ENCODE measurements at places on chromosomes 13 and 19.

DNA sequence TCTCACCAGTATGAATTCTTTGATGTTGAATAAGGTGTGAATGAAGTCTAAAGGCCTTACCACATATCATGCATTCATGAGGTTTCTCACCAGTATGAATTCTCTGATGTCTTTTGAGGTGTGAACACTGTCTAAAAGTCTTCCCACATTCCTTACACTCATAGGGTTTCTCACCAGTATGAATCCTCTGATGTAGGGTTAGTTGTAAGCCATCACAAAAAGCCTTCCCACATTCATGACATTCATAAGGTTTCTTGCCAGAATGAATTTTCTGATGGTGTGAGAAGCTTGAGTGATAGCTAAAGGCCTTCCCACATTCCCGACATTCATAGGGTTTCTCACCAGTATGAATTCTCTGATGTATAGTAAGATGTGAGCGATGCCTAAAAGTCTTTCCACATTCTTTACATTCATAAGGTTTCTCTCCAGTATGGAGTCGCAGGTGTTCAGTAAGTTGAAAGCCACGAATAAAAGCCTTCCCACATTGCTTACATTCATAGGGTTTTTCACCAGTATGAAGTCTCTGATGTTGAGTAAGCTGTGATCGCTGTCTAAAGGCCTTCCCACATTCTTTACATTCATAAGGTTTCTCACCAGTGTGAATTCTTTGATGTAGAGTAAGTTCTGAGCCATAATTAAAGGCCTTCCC lies 27.7 kb downstream of the ZNF461 start:
- DNase-seq = no peak

DNA sequence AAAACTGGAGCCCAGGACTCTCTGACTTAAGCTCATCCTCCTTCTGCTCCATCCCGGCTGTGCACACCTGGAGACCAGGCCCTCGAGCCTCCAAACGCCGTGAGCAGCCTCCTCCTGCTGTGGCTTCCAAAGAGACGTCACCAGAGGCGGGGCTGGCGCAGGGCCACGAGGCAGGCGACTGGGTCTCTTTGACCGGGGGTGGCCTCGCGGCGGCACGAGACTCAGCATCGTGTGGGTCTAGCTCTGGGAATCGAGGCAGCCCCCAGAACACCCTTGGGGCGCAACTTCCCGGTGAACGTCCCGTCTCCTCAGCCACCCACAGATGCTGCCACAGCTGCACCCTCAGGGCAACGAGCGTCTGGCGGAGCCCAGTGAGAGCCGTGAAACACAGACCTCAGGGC lies 22.8 kb downstream of the RASA3 start:
- no peak for DNase-seq

DNA sequence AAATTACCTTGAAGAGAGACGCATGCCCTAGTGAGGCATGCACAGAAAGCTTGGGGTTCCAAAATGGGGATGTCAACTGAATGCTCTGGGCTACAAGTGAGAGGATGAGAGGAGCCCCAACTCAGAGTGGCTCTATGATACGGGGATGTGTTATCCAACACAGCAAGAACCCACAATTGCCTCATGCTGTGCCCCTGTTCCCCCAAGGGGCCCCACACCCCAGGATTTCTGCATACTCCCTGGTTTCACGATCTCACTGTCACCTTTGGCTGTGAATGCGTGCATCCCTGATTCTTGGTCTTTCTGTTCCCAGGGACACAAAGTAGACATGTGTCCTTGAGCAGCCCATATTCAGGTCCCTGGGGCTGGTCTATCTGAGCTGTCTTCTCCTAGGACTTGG lies 29.3 kb downstream of the WDR88 start:
- no peak for DNase-seq

DNA sequence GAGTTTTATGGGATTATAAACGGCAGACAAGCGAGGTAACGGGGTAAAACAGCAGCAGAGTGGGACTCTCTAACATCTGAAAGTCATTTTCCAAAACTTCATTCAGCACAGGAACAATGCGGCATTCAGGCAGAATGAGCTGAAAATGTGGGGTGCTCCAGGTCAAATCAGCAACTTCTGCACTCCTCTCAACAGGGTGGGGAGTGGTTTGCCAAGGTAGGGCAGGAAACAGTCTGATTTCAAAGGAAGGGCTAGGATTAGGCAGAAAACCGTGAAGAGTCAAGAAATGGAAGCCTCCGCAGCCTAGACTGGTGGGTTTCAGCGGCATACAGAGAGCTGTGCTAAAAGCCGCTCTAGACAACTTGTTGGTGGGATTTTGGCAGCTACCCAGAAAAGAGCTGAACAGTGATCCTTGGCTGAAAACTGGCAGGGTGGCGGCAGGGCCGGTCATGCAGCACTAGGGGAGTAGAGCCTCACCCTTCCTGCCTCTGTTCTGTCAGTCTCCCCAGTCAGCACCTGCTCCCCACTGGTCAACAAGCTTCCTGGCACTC lies 154.2 kb upstream of the KLF12 start:
- no peak for DNase-seq

GRCh38 chr13:48507021-48507420 lies 25.9 kb downstream of the RCBTB2 start:
- DNase-seq = no peak

DNA sequence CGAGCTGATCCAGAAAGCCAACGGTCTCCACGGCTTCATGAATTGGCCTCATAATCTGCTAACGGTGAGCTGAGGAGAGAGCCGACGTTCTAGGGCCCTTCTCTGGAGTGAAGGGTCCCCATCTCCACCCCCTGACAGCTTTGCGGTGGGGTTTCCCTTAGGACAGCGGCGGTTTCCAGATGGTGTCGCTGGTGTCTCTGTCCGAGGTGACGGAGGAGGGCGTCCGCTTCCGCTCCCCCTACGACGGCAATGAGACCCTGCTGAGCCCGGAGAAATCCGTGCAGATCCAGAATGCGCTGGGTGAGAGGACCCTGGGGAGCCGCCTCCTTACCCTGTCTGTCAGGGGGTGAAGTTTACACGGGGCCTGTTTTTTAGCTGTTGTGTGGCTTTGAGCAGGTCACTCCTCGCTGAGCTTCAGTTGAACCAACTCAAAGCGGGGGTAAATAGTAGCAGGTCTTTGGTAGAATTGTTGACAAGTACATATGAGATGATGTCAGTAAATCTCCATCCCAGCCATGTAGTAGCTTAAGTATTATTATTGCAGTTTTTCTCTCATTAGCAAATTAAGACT lies 801 bp downstream of the QTRT1 start:
- no peak for DNase-seq

Data from stimulated activated CD8-positive, alpha-beta memory T cell treated with anti-CD3 and anti-CD28 coated beads, Interleukin-7, amount 100 ng/mL, for 1 hour (primary cell).